ENCODE measurements at places on chromosomes 3 and 15.

GRCh38 chr3:65751123-65751700, 287.5 kb downstream of the MAGI1 start:
- no peak for DNase-seq

- no peak for DNase-seq
Measured at GRCh38 chr3:134817297-134817696, 22.2 kb downstream of the EPHB1 start.

GRCh38 chr3:52297242-52298148, 9.9 kb downstream of the GLYCTK start:
- no peak for DNase-seq

GRCh38 chr15:77037388-77038209, 33.3 kb downstream of the TSPAN3 start:
- DNase-seq: no peak

DNA sequence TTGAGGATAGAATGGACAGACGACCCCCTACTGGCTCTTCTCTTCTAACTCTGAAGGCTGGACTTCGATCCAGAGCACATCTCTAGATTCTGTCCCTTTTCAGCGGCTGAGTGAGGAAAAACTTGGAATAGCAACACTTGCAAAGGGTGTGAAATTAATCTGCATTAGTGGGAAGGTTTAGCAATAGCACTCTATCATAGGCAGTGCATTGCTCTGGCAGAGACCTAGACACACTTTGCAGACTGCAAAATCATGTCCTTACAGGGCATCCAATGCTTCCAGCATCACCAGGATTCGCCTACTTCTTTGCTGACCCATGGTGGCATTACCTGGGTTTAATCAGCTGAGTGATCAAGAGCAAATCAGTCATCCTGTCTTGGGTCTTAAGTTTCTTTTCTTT, 43.1 kb downstream of the DAPK2 start:
- no peak for DNase-seq

DNA sequence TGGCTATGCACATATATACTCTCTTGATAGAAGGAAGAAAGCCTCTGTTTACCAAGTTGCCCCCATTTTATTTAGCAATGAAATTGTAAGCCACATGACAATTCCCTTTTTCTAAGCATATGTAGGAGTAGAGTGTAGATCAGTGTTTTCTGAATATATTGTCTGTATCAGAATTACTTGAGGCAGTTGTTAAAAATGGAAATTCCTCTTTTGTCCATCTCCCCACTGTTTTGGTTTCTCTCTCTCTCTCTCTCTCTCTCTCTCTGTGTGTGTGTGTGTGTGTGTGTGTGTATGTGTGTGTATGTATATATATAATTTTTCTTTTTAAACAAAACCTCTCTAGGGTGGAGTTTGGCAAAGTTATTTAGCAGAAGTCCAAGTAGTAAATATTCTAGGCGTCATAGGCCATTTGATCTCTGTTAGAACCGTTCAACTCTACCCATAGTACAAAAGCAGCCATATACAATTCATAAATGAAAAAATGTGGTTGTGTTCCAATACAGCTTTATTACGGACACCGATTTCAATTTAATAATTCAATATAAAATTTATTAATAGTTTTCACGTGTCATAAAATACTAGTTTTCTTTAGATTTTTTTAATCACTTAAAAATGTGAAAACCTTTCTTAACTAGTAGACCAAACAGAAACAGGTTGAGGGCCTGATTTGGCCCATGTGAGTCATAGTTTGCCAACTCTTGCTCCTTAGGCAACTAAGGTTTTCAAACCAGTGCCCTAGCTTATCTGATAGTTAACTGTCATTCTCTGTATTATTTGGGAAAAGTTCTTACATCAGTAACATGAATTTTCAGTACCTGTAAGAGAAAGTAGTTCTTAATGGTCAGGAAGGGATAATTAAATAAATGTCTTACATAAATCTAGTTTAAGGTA, 39.8 kb downstream of the UBE2E1 start:
- DNase-seq: no peak

DNA sequence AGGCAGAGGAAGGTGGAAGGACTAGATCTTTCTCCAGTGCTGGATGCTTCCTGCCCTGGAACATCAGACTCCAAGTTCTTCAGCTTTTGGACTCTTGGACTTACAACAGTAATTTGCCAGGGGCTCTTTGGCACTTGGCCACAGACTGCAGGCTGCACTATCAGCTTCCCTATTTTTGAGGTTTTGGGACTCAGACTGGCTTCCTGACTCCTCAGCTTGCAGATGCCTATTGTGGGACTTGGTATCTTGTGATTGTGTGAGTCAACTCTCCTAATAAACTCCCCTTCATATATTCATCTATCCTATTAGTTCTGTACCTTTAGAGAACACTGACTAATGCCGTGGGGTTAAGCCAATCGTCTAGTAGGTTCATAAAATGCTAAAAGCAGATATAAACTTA, 8.8 kb upstream of the B3GNT5 start:
- no peak for DNase-seq

DNA sequence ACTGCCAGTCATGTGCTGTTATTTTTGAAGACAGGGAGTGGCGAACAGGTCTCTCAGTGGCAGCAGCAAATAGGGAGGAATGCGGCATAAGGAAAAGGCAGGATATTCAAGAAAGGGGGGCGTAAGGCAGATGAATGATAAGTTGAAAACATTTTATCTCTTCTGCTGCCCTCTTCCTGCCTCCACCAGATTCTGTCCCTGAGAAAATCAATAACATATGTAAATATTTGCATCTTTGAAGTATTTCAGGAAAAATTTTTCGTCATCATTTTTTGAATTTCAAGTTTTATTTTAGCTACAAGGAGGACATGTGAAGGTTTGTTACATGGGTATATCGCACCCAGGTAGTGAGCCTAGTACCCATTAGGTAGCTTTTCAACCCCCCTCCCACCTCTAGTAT, 616.7 kb downstream of the MCTP2 start:
- DNase-seq: no peak

GRCh38 chr15:47813748-47814384, 96.6 kb downstream of the SEMA6D start:
- no peak for DNase-seq

- no peak for DNase-seq
Measured at GRCh38 chr15:79009379-79009778, 64.5 kb upstream of the CTSH start.

GRCh38 chr3:88535563-88535962, 385.8 kb downstream of the C3orf38 start:
- DNase-seq: no peak

DNA sequence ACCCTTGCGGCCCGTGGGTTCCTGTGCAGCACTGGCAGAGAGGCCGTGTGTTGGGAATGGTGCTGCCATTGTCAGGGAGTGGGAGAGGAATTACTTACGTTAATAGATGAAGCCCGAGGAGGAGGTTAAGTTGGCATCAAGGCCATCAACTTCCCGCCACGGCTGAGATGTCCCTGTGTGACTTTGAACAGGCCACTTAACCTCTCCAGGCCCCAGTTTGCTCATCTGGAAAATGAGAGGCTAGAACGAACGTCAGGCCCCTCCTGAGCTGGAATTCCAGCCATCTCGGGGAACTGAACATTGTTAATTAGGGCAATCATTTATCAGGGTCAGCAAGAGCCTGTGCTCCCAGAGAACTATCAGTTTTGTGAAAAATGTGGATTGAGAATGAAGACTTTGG, 91.4 kb upstream of the MYZAP start:
- DNase-seq: no peak

DNA sequence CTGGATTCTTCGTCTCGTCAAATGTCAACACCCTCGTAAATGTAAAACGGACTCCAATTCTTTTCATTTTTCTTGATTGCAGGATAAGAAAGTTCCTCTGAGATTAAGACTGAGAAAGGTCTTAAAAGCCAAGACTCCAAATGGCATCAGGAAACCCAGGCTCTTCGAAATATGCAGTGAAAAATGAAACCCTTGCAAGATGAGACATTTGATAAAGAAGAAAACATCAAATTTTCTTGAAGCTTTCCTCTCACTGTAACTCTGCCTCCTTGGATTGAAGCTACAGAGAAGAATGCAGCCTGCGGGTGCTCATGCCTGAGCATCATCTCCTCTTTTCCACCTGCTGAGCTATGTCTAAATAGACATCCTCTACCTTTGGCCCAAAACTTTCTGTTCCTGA, 342.4 kb upstream of the THBS1 start:
- DNase-seq: no peak

DNA sequence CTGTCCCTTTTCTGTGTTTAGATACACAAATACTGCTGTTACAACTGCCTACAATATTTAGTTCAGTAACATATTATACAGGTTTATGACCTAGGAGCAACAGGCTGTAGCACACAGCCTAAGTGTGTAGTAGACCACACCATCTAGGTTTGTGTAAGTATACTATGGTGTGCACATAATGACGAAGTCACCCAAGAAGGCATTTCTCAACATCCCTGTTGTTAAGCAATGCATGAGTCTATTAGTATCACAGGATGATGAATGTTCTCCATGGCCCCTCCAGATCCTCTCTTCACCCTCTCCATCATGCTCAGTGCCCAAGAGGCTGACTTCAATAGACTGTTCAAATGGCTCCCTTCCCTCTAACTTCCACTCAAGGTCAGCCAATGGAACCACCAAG, 14.6 kb upstream of the SEC62 start:
- no peak for DNase-seq

GRCh38 chr3:129295286-129295685, 16.6 kb downstream of the HMCES start:
- no peak for DNase-seq

DNA sequence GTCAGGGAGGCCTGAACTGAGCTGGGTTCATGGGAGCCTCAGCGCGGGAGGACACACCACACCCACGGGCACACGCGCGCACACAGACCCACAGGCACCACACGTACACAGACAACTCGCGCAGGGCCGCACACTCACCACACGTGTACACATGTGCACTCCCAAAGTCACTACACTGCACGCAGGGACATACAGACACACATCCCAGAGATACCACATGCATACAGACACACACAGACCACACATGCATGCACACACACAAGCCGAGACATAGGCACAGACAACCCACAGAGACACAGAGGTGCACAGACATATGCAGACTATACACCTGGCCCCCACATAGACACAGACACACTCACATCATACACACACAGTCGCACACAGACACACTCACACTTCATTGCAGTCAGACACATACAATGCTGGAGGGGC, 1.1 kb upstream of the MGLL start:
- no peak for DNase-seq

DNA sequence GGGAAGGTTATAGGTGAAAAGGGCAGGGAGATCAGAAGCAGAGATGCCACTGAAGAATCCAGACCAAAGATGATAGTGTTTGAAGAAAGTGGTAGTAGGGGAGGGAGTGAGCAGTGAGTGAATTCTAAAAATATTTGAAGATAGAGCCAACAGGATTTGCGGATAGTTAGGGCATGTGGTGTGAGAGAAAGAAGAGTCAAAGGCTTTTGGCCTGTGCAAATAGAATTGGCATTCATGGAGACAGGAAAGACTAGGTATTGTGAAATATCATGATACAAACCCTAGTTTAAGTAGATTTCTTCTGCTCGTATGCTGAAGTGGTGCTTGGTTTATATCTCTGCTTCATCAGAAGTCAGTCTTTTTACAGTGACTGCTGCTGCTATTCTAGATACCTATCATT, 224.2 kb upstream of the CFAP20DC start:
- no peak for DNase-seq

GRCh38 chr15:96619174-96619573, 288.7 kb downstream of the NR2F2 start:
- no peak for DNase-seq

GRCh38 chr3:48478626-48479555, 25.1 kb downstream of the SHISA5 start:
- DNase-seq: peak; percentile 53

DNA sequence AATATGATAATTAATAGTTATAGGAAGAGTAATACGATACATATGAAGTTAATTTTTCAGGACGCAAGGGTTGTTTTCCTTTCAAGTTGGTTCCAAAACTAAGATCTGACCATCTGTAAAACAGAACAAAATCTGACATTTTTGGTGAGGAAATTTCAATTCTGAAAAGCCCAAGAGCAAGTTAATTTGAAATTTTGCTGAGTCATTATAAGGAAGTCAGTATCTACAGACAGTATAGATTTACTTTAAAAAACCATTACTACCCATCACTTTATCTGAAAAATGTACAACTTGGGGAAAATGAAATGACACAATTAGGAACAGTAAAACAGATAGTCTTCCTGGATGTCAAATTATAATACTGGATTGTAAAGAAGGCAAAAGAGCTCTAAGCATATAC, 12.5 kb downstream of the INTS14 start:
- no peak for DNase-seq

DNA sequence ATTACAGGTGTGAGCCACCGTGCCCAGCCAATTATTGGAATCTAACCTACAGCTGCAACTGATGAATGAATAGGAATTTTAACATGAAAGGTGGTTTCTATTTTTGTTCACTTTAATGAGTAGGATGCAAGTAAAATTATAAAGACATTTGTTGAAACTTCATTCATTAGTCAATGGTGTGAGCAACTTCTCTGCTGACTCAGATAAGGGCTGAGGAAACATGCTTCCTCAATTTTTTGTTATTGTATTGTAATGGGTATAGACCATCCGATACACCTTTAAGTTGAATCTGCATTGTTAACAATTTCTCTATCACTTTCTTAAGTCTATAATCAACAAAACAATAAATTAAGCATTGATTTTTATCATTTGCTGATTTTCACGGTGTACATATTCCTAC, 127.8 kb downstream of the STAG1 start:
- DNase-seq: no peak

Measured in activated CD4-positive, alpha-beta T cell treated with anti-CD3 and anti-CD28 coated beads, Interleukin-2, amount 50 U/mL, for 1 hour (primary cell).